Renal cortex interstitium (tissue), 15 donors: ENCODE measurements at places on chromosomes 4 and X. TPM values are rescaled to one million over a fixed set of nuclear protein-coding genes. Genes with fewer than 3 reads are reported as not detected.

SLC9A7 gene
- polyA plus RNA-seq = 4.5 TPM

CTAG2 gene
- polyA plus RNA-seq = not detected

COX7B2 gene
- not detected for polyA plus RNA-seq

SSX4B gene
- polyA plus RNA-seq = not detected

CFP gene
- 1.5 TPM for polyA plus RNA-seq

TRMT44 gene
- polyA plus RNA-seq = 17.6 TPM

HELT gene
- polyA plus RNA-seq = 0.51 TPM

CYLC1 gene
- not detected for polyA plus RNA-seq

TMEM154 gene
- 0.33 TPM for polyA plus RNA-seq

VCX3B gene
- 0.34 TPM for polyA plus RNA-seq

JADE1 gene
- 40.3 TPM for polyA plus RNA-seq

PABPC4L gene
- 10.5 TPM for polyA plus RNA-seq

CTAG1B gene
- polyA plus RNA-seq = not detected

ASB9 gene
- 13.5 TPM for polyA plus RNA-seq

GUCY1A1 gene
- 82.3 TPM for polyA plus RNA-seq

CCKAR gene
- polyA plus RNA-seq = not detected

GALNTL6 gene
- polyA plus RNA-seq = 1.0 TPM

RIBC1 gene
- 5.3 TPM for polyA plus RNA-seq

LDB2 gene
- polyA plus RNA-seq = 88.5 TPM

TRPC3 gene
- polyA plus RNA-seq = 1.1 TPM

DMRTC1 gene
- 0.30 TPM for polyA plus RNA-seq

DOK7 gene
- polyA plus RNA-seq = 3.7 TPM

SLC16A2 gene
- 27.4 TPM for polyA plus RNA-seq

FHDC1 gene
- 4.4 TPM for polyA plus RNA-seq

MXRA5 gene
- polyA plus RNA-seq = 15.5 TPM

SSX2B gene
- polyA plus RNA-seq = not detected

CT47B1 gene
- polyA plus RNA-seq = not detected

DMD gene
- 18.0 TPM for polyA plus RNA-seq

TEX11 gene
- polyA plus RNA-seq = 0.15 TPM

TASL gene
- polyA plus RNA-seq = 0.47 TPM

PABPC1L2A gene
- polyA plus RNA-seq = not detected

TMEM128 gene
- 47.0 TPM for polyA plus RNA-seq

XAGE1A gene
- polyA plus RNA-seq = not detected

POU3F4 gene
- polyA plus RNA-seq = 6.7 TPM

SRPX gene
- 16.6 TPM for polyA plus RNA-seq

ADGRG2 gene
- polyA plus RNA-seq = 20.1 TPM

PCSK1N gene
- polyA plus RNA-seq = 3.9 TPM

NSUN7 gene
- 13.3 TPM for polyA plus RNA-seq

BTC gene
- 4.7 TPM for polyA plus RNA-seq

USP17L13 gene
- polyA plus RNA-seq = not detected

SLAIN2 gene
- polyA plus RNA-seq = 66.6 TPM

NAP1L5 gene
- polyA plus RNA-seq = 14.0 TPM

MBTPS2 gene
- 32.7 TPM for polyA plus RNA-seq

PNMA5 gene
- 0.16 TPM for polyA plus RNA-seq

CLCN5 gene
- 85.9 TPM for polyA plus RNA-seq

USP17L11 gene
- polyA plus RNA-seq = not detected

HSFX1 gene
- 1.9 TPM for polyA plus RNA-seq

RAPGEF2 gene
- 51.6 TPM for polyA plus RNA-seq

GPR82 gene
- polyA plus RNA-seq = 0.20 TPM

ALAS2 gene
- 10.5 TPM for polyA plus RNA-seq

TRAM1L1 gene
- 18.3 TPM for polyA plus RNA-seq

SASH3 gene
- polyA plus RNA-seq = 2.5 TPM
